ENCODE measurements at places on chromosomes 1 and 21.

GRCh38 chr1:247419336-247419735 is 3.4 kb downstream of the NLRP3 start:
- no peak for DNase-seq

- DNase-seq: no peak
Observed at GRCh38 chr1:1232208-1232795, at the start of gene B3GALT6. Gene B3GALT6, plus strand, starts transcription at chr1:1232237. Its CDS starts 42 bp downstream, at chr1:1232279.

DNA sequence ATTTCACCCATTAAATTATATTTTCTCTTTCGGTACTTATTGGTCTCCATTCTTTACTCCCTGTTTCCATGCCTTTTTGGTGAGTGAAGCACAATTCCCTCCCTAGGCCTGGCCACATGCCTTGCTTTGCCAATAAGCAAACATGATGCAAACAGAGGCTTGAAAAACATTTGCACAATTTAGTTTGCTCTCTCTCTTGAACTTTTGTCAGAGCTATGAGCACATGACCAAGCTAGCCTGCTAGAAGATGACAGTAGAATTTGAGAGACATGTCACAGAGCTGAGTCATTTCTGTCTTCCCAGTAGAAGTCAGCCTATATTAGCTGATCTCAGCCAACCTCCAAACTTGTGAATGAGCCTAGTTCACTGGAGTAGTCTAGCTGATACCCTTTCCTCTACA is 24.6 kb downstream of the ANGPTL3 start:
- no peak for DNase-seq

DNA sequence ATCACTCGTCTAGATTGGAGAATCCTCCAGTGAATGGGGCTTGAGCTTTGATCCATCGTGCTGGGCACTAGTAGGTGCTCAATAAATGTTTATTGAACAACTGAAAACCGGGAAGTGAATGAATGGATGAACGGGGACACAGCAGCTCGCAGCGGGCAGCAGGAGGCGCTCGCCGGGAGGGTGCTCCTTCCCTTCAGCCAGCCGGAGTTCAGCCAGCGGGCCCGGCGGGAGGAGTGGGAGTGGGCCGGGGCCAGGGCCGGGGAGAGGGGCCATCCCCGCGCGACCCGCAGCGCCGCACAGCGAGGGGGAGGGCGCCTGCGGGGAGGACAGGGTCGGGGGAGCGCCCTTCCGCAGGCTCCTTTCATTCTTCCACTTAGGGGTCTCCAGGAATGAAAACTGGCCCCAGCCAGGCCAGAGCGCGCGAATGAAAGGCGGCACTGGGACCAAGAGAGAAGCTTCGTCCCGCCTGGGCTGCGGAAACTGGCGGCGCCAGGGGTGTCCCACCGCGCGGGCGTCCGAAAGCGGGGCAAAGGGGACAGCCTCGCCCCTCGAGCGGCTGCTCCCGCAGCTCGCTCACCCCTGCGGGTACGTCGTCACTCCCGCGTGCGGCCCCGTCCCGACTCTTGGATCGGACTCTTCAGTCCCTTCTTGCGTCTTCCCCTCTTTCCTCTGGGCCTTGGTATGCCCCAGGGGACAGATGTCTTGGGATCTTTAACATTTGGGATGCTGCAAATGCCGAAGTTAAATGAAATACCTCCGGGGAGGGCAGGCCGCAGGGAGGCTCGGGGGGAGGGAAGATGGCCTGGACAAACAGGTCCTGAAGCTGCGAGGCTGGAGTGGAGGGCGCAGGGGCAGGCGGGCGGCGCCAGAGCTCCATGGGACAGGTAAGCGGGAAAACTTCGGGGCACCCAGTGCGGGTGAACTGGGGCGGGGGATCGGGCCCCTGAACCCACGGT is 3.6 kb upstream of the INAVA start:
- DNase-seq: peak; percentile 85

GRCh38 chr1:241560146-241560848 is 28.1 kb downstream of the KMO start:
- no peak for DNase-seq

DNA sequence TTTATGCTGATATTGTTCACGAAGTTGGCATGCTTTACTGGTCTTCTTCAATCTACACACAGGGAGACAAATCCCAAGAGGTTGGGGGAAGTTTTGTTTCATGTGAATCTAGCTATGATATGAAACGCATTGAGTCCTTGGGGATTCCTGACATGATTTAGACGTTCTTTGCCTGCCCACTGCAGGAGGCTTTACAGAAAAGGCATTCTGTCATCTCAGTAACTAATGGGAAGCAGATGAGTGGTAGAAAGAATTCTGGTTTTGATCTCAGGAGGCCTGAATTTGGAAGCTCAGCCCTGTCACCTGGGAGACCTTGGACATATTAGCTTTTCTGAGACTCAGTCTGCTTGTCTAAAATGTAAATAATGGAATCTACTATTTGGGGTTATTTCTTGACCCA is 383.0 kb upstream of the NFIA start:
- DNase-seq: no peak

GRCh38 chr1:228336308-228337030 is 70.2 kb downstream of the TRIM11 start:
- DNase-seq: peak; percentile 69

GRCh38 chr1:203640117-203640516 is 13.5 kb downstream of the ATP2B4 start:
- DNase-seq: no peak
